Transverse colon (tissue), 4 donors: ENCODE measurements at places on chromosomes 11 and 22. TPM values are rescaled to one million over a fixed set of nuclear protein-coding genes. Genes with fewer than 3 reads are reported as not detected.

The APOA4 gene
- not detected for total RNA-seq

The CDC42BPG gene
- total RNA-seq: 32.6 TPM

The SLC16A8 gene
- total RNA-seq: not detected

The KCNE3 gene
- 4.3 TPM for total RNA-seq

The CABP7 gene
- total RNA-seq: not detected

The TYR gene
- total RNA-seq: not detected

The APOBEC3B gene
- total RNA-seq: 10.9 TPM

The MS4A6A gene
- 54.3 TPM for total RNA-seq

The APOA5 gene
- total RNA-seq: not detected

The TSKU gene
- total RNA-seq: 46.8 TPM
